ENCODE measurements at places on chromosomes 7 and 10.

GRCh38 chr10:44925224-44925623, 14.1 kb downstream of the TMEM72 start:
- DNase-seq: no peak
- H3K4me1 ChIP-seq: no peaks in the 10 kb centered on the region
- no peak overlapping the region for H3K27ac ChIP-seq
- H3K27me3 ChIP-seq: no peaks in the 10 kb centered on the region
- no peaks in the 10 kb centered on the region for H3K36me3 ChIP-seq

DNA sequence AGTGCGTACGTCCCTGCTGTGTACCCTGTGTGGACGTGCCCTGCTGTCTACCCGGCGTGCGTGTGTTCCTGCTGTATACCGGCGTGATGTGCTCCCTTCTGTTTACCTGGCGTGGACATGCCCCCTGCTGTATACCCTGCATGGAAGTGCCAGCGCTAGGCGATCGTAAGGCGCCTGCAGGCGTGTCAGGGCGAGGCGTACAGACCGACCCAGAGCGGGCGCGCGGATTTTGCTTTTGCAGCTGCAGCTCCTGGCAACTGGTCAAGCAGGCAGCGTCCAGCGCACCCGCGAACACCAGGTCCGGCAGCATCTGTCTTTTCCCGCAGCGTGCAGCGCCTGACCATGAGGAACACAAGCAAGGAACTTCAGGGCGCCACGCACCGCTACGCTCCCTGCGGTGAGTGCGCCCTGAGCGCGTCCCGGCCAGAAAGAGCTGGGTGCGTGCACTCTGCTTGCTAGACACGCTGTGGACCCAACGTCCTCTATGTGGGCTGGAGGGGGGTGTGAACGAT, 680 bp downstream of the C7orf57 start:
- peaks cover 23% of the 10 kb centered on the region for H3K4me1 ChIP-seq
- H3K36me3 ChIP-seq: no peaks in the 10 kb centered on the region
- peak overlapping the region; percentile 74 for H3K4me3 ChIP-seq
- no peak for DNase-seq
- peaks cover 45% of the 10 kb centered on the region for H3K27me3 ChIP-seq
- H3K27ac ChIP-seq: no peak overlapping the region

- H3K4me1 ChIP-seq: no peaks in the 10 kb centered on the region
- no peak overlapping the region for H3K27ac ChIP-seq
- DNase-seq: no peak
- H3K36me3 ChIP-seq: no peaks in the 10 kb centered on the region
These were observed 51.4 kb upstream of the SCIN start for GRCh38 chr7:12518920-12519681.

DNA sequence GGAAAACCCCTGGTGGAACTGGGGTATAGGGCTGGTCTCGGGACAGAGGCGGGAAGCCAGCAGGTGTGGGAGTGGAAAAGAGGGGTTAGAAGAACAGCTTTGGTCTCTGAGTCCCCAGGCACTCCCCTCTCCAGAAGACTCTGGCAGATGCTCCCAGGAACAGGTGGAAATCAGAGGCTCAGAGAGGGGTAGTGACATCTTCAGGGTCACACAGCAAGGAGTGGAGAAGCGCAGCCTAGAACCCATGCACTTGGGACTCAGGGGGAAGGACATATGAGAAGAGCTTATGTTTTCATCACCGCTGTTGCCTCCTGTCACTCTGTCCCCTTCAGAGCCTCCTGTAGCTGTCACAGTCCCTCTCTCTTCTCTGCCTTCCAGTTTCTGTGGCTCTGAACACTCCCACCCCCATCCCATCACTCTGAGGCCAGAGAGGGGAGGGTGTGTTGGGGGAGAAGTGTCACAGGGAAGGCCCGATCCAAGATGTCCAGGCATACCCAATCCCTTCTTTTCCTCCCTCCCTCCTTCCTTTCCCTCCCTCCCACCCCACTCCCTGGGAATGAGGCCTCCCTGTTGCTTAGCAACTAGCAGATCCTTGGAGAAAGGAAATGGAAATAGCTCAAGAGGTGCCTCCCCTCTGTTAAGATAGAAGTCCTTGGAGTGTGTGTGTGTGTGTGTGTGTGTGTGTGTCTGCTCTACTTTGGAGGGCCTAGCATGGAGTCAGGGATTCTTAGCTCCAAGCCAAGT, 32.0 kb downstream of the SRRM3 start:
- H3K27ac ChIP-seq: no peak overlapping the region
- H3K4me1 ChIP-seq: peaks cover 7% of the 10 kb centered on the region
- no peak overlapping the region for H3K4me3 ChIP-seq
- DNase-seq: no peak
- peaks cover 81% of the 10 kb centered on the region for H3K27me3 ChIP-seq

DNA sequence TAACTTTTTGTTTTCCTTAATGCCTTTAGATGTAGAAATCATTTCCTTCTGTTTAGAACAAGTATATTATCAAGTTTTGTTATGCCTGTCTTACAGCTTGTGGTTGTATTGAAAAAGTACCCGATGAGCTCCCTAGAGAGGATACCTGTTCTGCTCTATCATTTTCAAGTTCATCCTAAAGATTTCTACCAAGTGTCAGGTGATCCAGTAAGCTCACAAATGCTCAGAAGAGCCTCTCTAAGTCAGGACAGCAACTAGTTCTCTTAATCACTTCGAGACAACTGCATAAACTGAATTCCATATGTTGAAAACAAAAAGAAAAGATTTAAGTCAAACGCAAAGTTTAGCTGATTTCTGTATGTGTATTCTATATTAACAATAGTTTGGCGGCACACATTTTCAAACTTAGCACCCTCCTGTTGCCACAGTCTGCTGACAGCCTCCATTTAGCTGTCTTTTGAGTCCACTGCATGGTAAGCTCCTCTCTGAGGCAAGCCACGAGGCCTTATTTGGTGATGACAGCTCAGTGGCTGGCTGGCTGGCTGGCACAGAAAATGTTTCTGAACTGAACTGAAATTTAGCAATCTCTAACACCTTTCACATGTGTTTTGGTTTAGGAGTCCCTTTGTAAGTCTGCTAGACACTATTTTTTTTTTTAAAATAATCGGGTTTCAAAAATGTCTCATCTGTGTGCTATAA, 59.4 kb downstream of the SEMA3C start:
- no peaks in the 10 kb centered on the region for H3K36me3 ChIP-seq
- H3K27ac ChIP-seq: no peak overlapping the region
- H3K4me3 ChIP-seq: no peak overlapping the region
- DNase-seq: no peak
- H3K4me1 ChIP-seq: no peaks in the 10 kb centered on the region

DNA sequence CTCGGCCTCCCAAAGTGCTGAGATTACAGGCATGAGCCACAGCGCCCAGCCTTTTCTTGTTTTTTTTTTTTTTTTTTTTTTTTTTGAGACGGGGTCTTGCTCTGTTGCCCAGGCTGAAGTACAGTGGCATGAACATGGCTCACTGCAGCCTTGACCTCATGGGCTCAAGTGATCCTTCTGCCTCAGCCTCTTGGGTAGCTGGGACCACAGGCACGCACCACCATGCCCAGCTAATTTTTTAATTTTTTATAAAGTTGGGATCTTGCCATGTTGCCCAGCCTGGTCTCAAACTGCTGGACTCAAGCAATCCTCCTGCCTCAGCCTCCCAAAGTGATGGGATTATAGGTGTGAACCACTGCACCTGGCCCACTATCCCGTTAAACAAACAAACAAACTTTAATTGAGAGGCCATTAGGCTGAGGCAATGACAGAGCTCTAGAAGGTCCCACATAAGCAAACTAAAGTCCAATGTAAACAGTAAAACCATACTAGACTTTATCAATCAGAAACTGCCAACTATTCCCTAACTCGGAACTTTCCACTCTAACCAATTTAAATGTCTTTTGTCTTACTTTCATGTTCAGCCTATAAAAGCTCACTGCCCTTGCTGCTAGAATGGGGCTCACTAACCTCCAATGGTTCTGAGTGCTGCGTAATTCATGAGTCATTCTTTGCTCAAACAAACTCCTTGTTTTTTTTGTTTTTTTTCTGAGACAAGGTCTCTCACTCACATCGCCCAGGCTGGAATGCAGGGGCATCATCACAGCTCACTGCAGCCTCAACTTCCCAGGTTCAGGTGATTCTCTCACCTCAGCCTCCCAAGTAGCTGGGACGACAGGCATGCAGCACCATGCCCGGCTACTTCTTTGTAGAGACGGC, 1.9 kb downstream of the DHX32 start:
- H3K4me3 ChIP-seq: no peak overlapping the region
- peaks cover 45% of the 10 kb centered on the region for H3K36me3 ChIP-seq
- H3K27ac ChIP-seq: no peak overlapping the region
- H3K27me3 ChIP-seq: no peaks in the 10 kb centered on the region
- DNase-seq: no peak

GRCh38 chr7:122684504-122684903, 14.4 kb downstream of the RNF133 start:
- H3K36me3 ChIP-seq: no peaks in the 10 kb centered on the region
- H3K4me1 ChIP-seq: no peaks in the 10 kb centered on the region
- no peak overlapping the region for H3K4me3 ChIP-seq
- no peak for DNase-seq

GRCh38 chr10:11018432-11018841, 765 bp downstream of the CELF2 start:
- H3K4me3 ChIP-seq: peak overlapping the region; percentile 74
- peaks cover 81% of the 10 kb centered on the region for H3K27me3 ChIP-seq
- H3K36me3 ChIP-seq: no peaks in the 10 kb centered on the region
- peaks cover 11% of the 10 kb centered on the region for H3K4me1 ChIP-seq
- peak overlapping the region; percentile 34 for H3K27ac ChIP-seq

- peaks cover 21% of the 10 kb centered on the region for H3K4me1 ChIP-seq
- DNase-seq: peak; percentile 25
- H3K4me3 ChIP-seq: no peak overlapping the region
- peak overlapping the region; percentile 58 for H3K27ac ChIP-seq
- H3K36me3 ChIP-seq: peaks cover 47% of the 10 kb centered on the region
- no peaks in the 10 kb centered on the region for H3K27me3 ChIP-seq
These were observed 6.2 kb downstream of the ZYX start for GRCh38 chr7:143387156-143387975.

GRCh38 chr7:70015353-70015752, 417.1 kb downstream of the AUTS2 start:
- DNase-seq: no peak
- H3K4me1 ChIP-seq: no peaks in the 10 kb centered on the region
- H3K27me3 ChIP-seq: peaks cover 3% of the 10 kb centered on the region
- H3K36me3 ChIP-seq: no peaks in the 10 kb centered on the region
- no peak overlapping the region for H3K27ac ChIP-seq

- H3K4me1 ChIP-seq: no peaks in the 10 kb centered on the region
- peaks cover 15% of the 10 kb centered on the region for H3K27me3 ChIP-seq
- H3K27ac ChIP-seq: no peak overlapping the region
These were observed 121.7 kb downstream of the C7orf25 start for GRCh38 chr7:42790196-42790595.

GRCh38 chr7:27212497-27213432, 12.9 kb upstream of the HOXA13 start:
- H3K4me3 ChIP-seq: no peak overlapping the region
- DNase-seq: no peak
- no peaks in the 10 kb centered on the region for H3K36me3 ChIP-seq

GRCh38 chr10:82680608-82681007, 805.6 kb downstream of the NRG3 start:
- no peaks in the 10 kb centered on the region for H3K36me3 ChIP-seq
- no peaks in the 10 kb centered on the region for H3K4me1 ChIP-seq
- no peak overlapping the region for H3K27ac ChIP-seq
- H3K27me3 ChIP-seq: no peaks in the 10 kb centered on the region
- no peak overlapping the region for H3K4me3 ChIP-seq
- DNase-seq: no peak

DNA sequence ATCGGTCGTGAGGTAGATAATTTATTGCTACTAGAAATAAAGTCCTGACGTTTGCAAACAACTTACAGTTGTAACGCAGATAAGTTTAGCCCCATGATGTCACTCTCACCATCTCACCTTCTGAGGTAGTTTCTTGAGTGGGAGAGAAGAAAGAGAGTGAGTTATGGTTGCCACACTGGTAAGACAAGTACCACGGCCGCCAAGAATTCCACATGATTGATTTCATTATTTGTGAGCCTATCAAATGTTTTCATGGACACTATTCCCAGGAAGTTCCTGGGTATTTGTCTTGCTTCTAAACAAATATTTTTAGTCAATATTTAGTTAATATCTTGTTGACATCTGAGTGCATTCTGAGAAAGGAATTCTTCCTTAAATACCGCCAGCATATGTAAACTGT, 339.4 kb upstream of the KIAA1217 start:
- no peak overlapping the region for H3K4me3 ChIP-seq
- H3K27ac ChIP-seq: no peak overlapping the region
- H3K27me3 ChIP-seq: peaks cover 3% of the 10 kb centered on the region
- H3K36me3 ChIP-seq: no peaks in the 10 kb centered on the region

DNA sequence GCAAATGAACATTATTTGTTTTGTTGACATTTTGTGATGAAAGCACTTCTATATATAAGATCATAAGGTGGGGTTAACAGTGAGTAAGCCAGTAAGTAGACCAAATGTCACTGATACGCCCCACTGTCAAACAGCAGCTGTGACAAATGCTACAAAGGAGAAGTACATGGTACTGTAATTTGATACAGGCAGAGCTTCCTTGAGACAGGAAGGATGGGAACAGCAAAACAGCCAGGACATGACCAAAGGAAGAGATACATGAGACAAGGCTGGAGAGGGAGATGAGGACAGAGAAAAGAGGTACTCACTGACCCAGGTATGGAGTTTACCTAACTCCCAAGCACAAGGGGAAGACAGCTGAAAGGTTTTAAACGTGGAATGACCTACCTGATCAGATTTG, 127.0 kb downstream of the SRPK2 start:
- H3K27ac ChIP-seq: no peak overlapping the region
- no peak overlapping the region for H3K4me3 ChIP-seq
- H3K4me1 ChIP-seq: peaks cover 59% of the 10 kb centered on the region
- no peaks in the 10 kb centered on the region for H3K27me3 ChIP-seq
- peaks cover 16% of the 10 kb centered on the region for H3K36me3 ChIP-seq

DNA sequence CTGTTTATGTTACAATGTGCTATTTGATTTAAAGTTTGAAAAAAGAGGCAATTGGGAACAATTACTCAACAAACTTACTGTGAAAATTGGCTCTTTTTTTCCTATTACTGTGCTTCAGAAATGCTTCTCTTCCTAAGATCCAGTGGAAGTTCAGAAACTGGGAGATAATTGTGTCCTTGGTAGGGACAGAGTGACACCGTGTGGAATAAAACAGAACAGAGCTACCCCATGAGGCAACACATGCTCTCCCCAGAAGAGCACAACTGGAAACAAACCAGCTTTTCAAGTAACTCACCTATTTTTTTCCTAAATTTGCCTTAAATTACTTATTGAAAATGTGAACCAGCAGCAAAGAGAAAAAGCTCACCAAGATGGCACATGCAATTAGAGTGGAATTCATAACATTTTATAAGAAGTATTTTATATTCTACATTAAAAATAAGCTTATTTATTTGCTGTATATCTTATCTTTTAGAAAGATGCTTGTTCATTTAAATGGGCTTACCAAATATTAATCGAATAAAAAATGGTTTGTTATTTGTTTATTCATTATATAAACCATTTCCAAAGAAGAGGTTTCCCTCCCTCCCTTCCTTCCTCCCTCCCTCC, 346.1 kb upstream of the ANKRD30A start:
- no peak overlapping the region for H3K4me3 ChIP-seq
- no peaks in the 10 kb centered on the region for H3K27me3 ChIP-seq
- H3K4me1 ChIP-seq: no peaks in the 10 kb centered on the region
- H3K27ac ChIP-seq: no peak overlapping the region

- H3K36me3 ChIP-seq: peaks cover 88% of the 10 kb centered on the region
- peaks cover 18% of the 10 kb centered on the region for H3K4me1 ChIP-seq
- no peaks in the 10 kb centered on the region for H3K27me3 ChIP-seq
- H3K27ac ChIP-seq: no peak overlapping the region
- no peak overlapping the region for H3K4me3 ChIP-seq
- no peak for DNase-seq
These were observed 13.9 kb downstream of the ARPC1A start for GRCh38 chr7:99339595-99339994.

- no peak overlapping the region for H3K4me3 ChIP-seq
- DNase-seq: no peak
- H3K36me3 ChIP-seq: no peaks in the 10 kb centered on the region
- no peaks in the 10 kb centered on the region for H3K4me1 ChIP-seq
These were observed 449.9 kb downstream of the POM121L12 start for GRCh38 chr7:53485354-53485753.

Data from activated T-cell treated with anti-CD3 and anti-CD28 coated beads, Interleukin-2, amount 50 U/mL, for 24 hours (primary cell).